Aorta (tissue), 5 donors: ENCODE measurements at places on chromosomes 2 and 18. TPM values are rescaled to one million over a fixed set of nuclear protein-coding genes. Genes with fewer than 3 reads are reported as not detected.

DNA sequence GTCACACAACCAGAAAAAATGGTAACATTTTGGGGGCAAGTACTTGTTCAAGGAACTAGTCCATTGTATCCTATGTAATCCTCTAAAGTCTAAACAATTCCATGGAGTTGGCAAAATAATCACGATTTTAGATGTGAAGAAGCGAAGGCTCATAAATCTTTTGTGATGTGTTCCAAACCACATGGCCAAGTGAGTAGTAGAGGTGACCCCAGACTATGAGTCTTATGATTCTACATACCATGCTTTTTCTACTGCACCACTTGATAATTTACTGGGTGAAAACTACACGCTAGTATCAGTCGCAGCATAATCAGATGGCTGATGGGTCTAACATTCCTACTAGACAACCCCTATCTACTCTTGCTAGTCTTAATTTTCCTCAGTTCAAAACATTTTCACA is 371.4 kb downstream of the OSR1 start:
- DNase-seq, result no peak

DNA sequence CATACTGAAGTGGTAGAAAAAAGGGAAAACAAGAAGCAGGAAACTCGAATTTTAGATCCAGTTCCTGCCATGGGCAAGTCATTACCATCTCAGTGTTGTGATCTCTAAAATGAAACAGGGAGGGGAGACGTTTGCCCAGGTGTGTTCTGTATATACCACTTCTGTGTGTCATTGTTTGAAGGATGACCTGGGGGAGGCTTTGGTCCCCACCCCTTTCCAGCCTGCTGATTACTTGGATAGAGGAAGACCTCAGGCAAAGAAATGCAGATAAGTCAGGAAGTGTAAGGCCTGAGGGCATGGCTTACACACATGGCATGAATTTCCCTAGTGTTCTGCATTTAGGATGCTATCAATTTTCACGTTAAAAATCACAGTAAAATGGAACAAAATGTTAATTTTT is 205.2 kb upstream of the CXCR4 start:
- no peak for DNase-seq

DNA sequence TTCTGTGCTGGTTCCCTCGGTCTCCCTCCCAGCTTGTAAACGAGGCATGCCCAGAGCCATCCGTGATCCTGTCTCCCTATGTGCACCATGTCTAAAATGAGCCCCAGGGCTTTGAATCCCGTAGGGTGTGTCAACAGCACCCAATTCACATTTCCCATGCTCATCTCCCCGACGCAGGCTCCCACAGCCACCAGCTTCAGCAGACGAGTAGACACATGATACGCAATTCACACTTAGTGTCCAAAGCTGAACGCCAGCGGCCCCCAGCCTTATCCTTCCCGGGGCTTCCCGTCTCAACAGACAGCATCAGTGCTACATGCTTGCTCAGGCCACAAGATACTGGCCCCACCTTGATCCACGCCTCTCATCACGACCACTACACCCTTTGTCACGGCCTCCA is 88.1 kb downstream of the EIPR1 start:
- DNase-seq, result no peak

DNA sequence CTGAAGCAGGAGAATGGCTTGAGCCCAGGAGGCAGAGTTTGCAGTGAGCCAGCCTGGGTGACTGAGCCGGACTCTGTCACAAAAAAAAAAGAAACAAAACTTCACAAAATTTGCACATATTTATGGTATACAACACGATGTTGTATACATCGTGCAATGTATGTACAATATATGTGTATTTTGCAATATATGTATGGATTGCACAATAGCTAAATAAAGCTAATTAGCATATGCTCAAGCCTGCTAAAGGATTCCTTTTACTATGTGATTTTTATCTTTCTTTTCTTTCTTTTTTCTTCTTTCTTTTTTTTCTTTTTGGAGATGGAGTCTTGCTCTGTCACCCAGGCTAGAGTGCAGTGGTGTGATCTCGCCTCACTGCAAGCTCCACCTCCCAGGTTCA is 368.0 kb upstream of the FAM98A start:
- no peak for DNase-seq

The ADCY3 gene
- total RNA-seq, result 144 TPM
